ENCODE measurements at places on chromosomes 6 and 20.

DNA sequence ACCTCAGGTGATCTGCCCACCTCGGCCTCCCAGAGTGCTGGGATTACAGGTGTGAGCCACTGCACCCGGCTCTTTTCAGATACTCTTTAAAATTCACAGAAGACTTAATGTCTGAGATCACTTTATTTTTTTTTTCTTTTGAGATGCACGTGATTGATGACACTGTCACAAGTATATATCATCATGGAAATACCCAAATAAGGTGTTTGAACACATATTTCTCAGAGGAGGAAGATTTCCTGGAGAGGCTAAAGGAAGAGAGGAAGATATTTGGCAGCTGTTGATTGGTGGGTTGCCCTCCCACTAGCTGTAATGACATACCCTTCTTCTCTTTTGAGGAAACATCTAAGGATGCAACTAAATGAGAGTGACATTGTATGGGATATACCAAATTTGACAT is 225.9 kb upstream of the CITED2 start:
- DNase-seq: no peak

- no peak for DNase-seq
Observed at GRCh38 chr20:57880571-57880892, 170.7 kb upstream of the PMEPA1 start.

GRCh38 chr6:124294574-124295200 is 491.0 kb downstream of the NKAIN2 start:
- DNase-seq: no peak

DNA sequence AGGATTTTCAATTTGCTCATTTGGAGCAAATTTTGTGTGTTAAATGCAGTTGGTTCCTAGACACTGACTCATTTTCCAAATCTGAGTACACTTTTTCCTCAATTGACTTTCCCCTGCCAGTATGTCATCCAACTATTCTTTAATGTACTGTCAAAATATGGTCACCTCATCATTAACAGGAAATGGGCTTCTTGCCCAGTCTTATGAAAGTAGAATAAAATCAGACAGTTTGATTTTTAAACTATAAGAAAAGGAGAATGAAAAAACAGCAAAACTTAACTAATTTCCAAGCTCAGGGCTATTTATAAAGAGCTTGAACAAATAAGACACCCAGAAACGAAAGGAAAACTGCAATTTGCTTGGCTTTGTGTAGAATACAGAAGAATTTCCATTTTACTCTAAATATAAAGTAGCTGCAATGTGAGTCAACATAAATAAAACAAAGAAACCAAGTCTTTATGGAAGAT is 43.7 kb upstream of the RAB23 start:
- no peak for DNase-seq

GRCh38 chr20:48731536-48731935 is 96.3 kb downstream of the PREX1 start:
- no peak for DNase-seq

GRCh38 chr20:57047281-57048026 is 219.0 kb downstream of the BMP7 start:
- no peak for DNase-seq

DNA sequence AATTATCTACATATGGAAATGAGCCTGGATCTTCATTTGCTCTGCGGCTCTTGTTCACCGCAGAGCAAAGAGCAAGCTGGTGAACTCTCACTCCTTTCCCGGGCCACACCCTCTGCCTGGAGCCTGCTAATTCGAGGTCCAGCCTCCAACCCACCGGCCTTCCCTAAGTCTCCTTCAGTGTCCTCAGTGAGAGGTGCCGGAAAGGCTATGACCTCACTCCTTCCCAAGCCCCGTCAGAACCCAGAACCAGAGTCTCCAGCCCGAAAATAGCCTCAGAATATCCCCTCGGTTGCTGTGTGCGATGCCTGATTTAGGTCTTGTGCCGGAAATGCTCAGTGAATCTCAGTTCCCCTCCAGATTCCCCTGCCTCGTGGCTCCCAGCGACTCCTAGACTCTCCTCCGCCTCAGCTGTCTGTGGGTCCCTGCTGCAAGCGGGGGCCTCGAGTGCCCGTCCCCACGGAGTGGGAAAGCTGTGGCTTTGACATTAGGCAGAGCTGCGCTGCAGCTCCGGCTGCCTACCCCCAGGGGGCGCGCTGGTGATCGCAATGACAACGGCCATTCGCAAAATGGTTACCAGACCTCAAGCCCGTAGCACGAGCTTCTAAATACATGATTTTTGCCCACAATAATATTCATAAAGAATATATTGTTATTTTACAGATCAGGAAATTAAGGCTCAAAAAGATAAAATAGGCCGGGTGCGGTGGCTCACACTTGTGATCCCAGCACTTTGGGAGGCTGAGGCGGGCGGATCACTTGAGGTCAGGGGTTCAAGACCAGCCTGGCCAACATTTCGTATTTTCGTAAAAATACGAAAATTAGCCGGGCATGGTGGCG is 4.1 kb upstream of the BNIP5 start:
- DNase-seq: no peak

- no peak for DNase-seq
Observed at GRCh38 chr20:59785986-59786795, 147.2 kb downstream of the SYCP2 start.

DNA sequence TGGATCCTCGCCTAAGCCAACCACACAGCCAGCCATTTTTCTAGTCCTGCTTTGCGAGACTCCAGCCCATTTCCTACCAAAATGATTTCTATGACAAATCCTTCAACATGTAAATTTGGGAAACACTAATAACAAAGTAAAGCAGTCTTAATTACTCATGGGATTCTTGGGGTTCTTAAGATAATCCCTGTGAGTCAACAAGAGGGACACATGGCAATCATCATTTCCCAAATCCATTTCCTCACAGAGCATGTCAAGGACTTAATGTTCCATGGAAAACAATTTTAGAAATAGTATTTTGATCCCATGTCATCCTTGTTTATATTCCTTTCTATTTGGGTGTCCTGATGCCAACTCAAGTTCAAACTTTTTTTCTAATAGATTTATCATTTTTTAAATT is 322.7 kb upstream of the NOX3 start:
- DNase-seq: no peak

- no peak for DNase-seq
Observed at GRCh38 chr6:18425218-18425617, 38.1 kb downstream of the RNF144B start.

GRCh38 chr6:160765412-160765811 is 63.4 kb downstream of the PLG start:
- DNase-seq: no peak

DNA sequence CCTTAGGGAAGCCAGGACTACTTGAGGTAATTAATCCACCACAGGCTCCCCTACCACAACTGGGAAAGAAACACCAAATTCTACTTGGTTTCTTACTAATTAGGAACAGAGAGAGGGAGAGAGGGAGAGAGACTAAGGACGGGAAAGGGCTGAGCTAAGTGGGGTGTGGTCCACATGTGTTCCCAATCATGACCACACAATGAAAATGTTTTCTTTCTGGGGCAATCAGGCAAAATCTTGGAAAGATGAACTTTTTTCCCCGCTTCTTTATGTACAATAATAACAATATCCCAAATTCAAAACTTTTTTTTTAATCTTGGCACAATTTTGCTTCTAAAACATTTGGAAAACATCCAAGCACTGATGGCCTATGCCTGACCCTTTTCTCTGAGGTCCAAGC is 734.4 kb downstream of the MAFB start:
- no peak for DNase-seq

- DNase-seq: no peak
Observed at GRCh38 chr6:30223339-30223738, 10.1 kb upstream of the TRIM26 start.

DNA sequence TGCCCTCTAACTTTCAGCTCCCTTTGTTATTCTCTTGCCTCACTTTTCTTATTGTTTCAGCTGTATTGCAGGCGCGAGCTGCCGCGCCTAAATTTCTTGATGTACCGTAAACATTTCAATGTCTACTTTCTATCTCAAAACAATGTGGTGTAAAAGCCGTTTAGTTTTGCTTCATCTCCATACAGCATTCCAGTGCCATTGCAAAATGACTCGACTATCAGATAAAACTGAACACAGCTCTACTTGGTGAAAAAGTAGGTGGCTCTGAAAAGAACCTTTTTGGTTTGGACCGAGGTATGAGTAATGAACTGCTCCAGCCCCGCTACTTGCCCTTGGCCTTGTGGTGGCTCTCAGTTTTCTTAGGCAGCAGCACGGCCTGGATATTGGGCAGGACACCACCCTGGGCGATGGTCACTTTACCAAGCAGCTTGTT is 74.6 kb downstream of the OR2B2 start:
- no peak for DNase-seq

- DNase-seq: no peak
Observed at GRCh38 chr6:36650848-36651478, 27.6 kb upstream of the CDKN1A start.

GRCh38 chr6:5276581-5276980 is 15.3 kb downstream of the FARS2 start:
- DNase-seq: no peak

DNA sequence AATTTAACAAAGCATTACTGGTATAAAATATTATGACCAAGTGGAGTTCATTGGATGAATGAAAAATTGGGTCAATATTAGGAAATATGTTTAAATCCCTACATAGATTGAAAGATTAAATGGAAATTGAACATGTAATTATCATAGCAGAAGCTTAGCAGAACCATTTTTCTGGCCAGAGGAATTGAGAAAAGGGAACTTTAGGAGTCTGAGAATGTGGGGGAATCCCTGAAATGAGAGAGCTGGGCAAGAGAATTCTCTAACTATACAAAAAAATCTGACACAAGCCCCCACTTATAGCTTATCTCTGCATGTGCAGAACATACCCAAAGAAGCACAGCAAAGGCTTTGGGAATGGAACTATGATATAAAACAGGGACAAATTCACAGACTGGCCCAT is 67.4 kb upstream of the ARHGAP18 start:
- DNase-seq: no peak

DNA sequence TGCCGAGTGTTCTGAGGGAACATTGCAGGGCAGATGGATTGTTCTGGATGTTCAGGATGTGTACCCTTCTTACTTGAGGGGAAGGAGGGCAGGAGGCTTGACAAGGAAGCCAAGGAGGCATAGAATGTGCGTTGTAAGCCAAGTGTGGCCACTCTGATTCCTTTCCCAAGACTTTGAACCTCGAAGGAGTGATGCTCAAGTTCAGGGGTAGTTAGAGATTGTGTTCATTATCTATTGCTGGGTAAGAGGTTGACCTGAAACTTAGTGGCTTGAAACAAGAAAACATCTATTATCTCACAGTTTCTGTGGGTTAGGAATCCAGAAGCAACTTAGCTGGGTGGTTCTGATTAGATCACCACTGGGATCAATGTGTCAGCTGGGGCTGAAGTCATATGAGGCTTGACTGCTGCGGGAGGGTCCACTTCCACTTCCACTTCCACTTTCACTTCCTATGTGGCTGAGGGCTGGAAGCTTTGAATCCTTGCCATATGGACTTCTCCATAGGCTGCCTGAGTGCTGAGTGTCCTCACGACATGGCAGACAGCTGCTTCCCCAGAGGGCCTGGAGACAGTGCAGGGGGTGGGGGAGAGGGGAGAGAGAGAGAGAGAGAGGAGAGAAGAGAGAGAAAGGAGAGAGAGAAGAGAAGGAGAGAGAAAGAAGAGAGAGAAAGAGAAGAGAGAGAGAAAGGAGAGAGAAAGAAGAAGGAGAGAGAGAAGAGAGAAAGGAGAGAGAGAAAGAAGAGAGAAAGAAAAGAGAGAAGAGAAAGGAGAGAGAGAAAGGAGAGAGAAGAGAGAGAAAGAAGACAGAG is 6.9 kb upstream of the CD40 start:
- no peak for DNase-seq

DNA sequence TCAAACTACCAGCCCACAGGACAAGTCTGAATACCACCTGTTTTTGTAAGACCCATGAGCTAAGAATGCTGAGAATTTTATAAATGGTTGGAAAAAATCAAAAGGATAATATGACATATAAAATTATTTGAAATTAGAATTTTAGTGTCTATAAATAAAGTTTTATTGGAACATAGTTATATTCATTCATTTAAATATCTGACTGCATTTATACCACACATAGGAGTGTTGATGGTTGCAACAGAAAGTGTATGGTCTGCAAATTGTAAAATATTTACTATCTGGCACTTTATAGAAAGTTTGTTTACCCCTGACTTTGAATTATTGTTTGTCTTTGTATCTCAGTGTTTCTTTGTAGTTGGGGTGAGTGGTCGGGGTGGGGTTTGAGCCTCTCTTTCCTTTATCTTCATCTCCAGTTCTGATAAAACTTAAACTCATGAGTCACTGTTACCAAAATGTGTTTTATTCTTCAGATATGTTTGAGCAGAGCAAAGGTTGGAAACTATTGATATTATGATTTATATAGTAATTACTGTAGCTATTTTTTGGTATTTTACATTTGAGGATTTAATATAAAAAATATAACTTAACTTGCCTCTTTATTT is 55.5 kb downstream of the CD2AP start:
- no peak for DNase-seq

GRCh38 chr6:1560281-1561058 is 49.2 kb upstream of the FOXC1 start:
- DNase-seq: no peak

- no peak for DNase-seq
Observed at GRCh38 chr6:138614151-138614550, 114.9 kb upstream of the NHSL1 start.

GRCh38 chr6:140463312-140463710 is 1088.9 kb upstream of the CITED2 start:
- DNase-seq: no peak
